ENCODE measurements at places on chromosomes 5 and 9.

DNA sequence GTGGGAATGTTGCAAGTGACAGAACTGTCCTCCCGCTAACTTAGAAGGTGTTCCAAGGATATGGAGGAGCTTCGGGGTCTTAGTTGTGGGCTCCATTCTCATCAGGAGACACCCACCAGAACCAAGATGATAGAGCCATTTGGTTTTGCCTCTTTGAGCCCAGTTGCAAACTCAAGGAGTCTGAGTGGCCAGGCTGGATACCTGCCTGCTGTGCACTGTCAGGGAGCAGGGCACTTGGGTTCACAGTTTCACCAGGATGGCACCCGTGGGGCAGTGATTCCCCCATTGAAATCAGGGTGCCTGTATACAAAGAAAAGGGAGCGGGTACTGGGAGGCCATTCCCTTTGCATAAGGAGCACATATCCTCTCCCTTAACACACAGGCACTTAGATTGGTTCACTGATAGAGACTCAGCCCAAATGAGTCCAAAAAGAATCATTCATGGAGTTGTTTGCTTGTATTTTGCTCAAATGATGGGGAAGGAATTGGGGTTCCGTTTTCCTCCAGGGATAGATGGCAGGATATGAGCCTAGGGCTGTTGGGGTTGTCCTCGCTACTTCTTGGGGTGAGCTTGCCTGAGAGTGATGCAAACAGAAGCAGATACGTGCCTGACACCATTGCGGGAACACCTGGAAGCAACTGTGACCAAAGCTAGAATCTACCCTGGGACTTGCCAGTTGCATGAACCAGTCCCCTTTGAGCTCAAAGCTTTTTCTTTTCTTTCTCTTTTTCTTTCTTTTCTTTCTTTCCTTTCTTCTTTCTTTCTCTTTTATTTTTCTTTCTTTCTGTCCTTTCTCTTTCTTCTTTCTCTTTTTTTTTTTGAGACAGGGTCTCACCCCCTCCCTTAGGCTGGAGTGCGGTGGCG, 1.3 kb upstream of the PRR7 start:
- DNase-seq, result no peak
- H3K36me3 ChIP-seq, result peaks cover 10% of the 10 kb centered on the region
- peaks cover 31% of the 10 kb centered on the region for H3K4me1 ChIP-seq

DNA sequence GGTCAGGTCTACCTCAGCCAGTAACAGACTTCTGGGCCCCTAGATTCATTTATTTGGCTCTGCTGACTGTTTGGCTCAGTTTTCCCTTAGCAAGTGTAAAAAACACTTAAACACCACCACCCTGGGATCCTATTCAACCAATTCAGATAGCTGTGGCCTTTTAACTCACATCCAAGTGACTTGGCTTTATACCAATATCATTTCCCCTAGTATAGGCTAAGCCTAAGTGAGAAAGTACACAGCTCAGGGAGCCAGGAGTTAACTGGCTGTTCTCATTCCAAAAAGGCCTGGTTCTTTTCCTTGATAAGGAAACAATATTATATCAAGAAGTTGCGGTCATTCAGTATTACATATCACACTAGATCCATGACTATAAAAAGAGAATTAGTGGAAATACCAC, 163.5 kb downstream of the ARL15 start:
- H3K4me3 ChIP-seq, result no peak overlapping the region
- H3K27me3 ChIP-seq, result no peaks in the 10 kb centered on the region
- H3K4me1 ChIP-seq, result peaks cover 6% of the 10 kb centered on the region
- H3K27ac ChIP-seq, result no peak overlapping the region

DNA sequence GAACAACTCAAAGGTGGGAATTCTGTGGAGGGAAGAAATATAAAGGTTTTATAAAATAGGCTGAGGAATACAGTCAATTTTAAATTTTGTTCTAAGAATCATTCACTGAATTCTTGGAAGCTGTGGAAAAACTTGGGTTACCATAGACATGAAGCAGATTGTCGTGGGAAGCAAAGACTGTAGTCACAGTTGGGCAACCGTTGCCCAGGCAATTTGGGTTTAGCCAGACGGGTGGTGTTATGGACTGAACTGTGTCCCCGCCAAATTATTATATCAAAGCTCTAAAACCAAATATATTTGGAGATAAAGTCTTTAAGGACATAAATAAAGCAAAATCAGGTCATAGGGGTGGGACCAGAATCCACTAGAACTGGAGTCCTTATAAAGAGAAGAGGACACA, 463.7 kb upstream of the CTNND2 start:
- no peak overlapping the region for H3K27ac ChIP-seq
- H3K4me3 ChIP-seq, result no peak overlapping the region
- H3K4me1 ChIP-seq, result no peaks in the 10 kb centered on the region
- no peaks in the 10 kb centered on the region for H3K27me3 ChIP-seq
- no peaks in the 10 kb centered on the region for H3K36me3 ChIP-seq

- H3K4me3 ChIP-seq, result no peak overlapping the region
- no peak for DNase-seq
- peaks cover 5% of the 10 kb centered on the region for H3K27me3 ChIP-seq
- H3K36me3 ChIP-seq, result no peaks in the 10 kb centered on the region
- peaks cover 4% of the 10 kb centered on the region for H3K4me1 ChIP-seq
These were observed 73.0 kb upstream of the IL17B start for GRCh38 chr5:149452007-149452664.

- no peak overlapping the region for H3K4me3 ChIP-seq
- H3K4me1 ChIP-seq, result no peaks in the 10 kb centered on the region
- DNase-seq, result no peak
- no peaks in the 10 kb centered on the region for H3K36me3 ChIP-seq
- H3K27ac ChIP-seq, result no peak overlapping the region
These were observed 134.2 kb downstream of the ADAMTS2 start for GRCh38 chr5:179211068-179211467.

DNA sequence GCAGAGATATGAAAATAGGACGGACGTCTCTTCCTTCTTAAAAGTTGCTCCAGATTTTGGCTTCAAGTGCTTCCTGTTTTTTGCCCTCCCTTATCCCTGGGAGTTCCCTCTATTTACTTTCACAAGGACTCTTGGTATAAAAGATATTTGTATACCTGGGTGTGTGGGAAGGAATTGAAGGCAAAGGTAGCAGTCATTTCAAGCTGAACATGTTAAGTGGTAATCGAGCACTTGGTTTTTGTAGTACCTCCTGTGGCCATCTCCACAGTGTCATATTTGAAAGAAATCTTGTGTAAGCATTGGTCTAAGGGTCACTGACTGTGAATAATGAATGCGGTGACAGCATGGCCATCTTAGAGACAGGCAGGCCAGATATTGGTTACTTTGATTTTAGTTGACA, 593.6 kb downstream of the MTRR start:
- H3K36me3 ChIP-seq, result no peaks in the 10 kb centered on the region
- no peak overlapping the region for H3K4me3 ChIP-seq
- H3K27me3 ChIP-seq, result no peaks in the 10 kb centered on the region
- peaks cover 3% of the 10 kb centered on the region for H3K4me1 ChIP-seq
- H3K27ac ChIP-seq, result no peak overlapping the region

All from memory B cell (primary cell).